ENCODE measurements at places on chromosomes 12 and 14. TPM values are rescaled to one million over a fixed set of nuclear protein-coding genes. Genes with fewer than 3 reads are reported as not detected.

DNA sequence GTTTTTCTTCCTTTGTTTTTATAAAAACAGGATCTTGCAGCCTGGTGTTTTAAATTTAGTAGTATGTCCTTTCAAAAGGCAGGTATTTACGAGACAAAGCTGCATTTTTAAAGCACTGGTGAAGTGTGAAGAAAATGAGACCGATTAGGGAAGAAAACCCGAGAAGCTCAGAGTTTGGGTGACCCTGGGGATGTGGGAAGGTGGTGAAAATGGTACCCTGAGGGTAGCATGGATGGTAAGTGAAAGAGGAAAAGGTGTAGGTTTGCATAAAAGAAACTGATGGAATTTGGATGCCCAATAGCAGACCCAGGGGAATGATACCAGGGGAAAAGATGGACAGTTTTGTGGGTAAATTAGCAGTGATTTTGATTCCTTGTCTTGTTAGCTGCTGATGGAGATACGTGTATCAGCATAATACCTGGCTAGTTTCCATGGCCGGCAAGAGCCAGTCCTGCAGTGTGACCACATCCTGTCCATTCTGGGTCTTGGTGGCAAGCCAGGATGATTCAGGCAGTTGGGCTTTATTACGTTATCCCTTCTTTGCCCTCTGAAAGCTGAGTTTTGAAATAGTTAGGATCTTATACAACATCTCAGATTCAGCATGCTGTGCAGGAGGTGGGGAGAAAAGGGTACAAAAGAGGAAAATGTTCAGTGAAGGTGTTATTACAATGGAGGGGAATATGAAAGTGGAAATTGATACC, 8.9 kb downstream of the BICD1 start:
- DNase-seq = peak; percentile 81

DNA sequence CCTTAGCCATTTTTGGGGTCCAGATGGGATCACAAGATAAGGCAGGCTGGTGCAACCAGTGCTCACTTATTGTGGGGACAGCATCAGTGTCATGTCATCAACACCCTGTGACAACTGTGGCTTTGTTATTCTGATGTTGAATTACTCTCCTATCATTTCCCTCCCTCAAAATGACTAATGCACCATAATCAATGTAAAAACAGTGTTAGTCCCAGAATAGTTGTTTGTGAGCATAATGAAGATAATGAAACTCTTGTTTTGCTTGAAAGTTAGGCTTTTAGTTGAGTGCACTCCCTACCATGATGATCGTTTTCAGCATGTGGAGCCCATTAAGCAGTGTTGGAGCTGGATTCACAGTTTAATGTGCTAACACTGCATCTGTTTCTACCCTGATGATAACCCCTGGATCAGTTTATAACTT, 151.4 kb downstream of the TMTC2 start:
- no peak for DNase-seq

DNA sequence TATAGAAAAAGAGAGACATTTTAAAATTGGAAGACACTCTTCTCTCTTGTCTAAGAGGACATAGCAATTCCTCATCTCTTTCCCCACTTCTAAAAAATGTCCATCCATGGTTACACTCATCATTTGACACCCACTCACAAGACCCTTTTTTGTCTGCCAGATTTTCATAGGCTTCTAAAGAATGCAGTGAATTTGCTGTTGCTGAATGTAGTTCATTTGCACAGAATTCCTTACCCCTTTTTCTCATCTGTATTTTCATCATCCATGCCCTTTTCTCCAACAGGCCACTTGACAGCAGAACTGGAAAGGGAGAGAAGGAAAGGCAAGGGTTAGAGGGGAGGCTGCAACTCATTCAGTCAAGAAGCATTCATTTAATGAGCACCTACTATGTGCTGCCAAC, 128.0 kb downstream of the NUAK1 start:
- DNase-seq = no peak

GRCh38 chr12:80192087-80192486, 92.8 kb downstream of the OTOGL start:
- DNase-seq = no peak

DNA sequence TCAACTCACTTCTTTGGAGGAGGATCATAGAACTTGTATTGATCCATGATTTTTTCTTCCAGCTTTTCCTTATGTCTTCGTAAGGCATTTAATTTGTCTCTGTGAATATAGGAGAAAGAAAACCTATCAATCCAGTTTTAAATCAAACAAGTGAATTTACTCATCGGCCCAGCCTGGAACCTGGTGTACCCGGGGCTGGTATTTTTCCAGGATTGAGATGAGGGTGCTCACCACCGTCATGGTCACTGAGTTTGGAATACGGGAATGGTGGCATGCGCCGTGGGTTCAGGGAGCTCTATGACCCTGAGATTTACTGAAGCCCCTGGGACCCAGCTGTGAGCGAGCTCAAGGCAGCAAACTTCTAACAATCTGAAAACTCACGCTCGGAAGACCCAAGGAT, 46.5 kb upstream of the GPR68 start:
- DNase-seq = peak; percentile 61

DNA sequence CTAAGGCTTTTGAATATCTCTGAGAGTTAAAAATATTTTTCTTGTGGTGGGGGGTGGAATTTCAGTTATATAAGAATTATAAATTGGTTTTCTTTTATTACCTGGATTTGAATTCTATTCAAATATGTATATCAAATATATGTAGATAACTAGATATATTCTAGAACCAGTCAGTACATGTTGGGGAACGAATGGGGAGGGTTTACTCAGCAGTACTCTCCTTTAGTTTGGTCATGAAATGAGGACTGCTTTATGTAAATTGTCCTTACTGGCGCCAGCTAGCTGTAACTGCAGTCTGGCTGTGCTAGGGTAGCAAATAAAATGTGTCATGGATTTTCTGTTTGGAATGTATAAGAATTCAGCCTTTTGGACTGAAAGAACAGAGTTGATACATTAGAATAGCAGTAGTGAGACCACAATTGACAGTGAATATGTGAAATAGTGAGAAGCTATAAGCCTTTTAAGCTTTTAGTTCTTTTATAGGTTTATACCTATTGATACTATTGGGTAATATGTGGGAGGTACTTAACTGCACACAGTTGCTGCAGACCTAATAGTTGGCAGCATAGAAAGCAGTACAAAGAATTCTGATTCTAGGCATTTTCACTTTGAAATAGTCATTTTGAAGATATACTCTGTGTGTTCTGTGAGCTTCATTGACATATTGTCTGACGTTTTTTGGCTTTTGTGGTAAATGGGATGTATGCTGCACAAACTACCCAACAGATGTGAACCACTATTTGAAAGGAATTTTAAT, 29.0 kb downstream of the ATF7IP start:
- peak; percentile 29 for DNase-seq

- DNase-seq = no peak
Observed at GRCh38 chr14:90276646-90277367, 20.5 kb downstream of the PSMC1 start.

Gene CD69
- total RNA-seq = 7.0 TPM

Gene NGB
- not detected for total RNA-seq

Data from thyroid gland (tissue), 4 donors.